Melanocyte of skin (primary cell): ENCODE measurements at places on chromosomes 7 and 10. TPM values are rescaled to one million over a fixed set of nuclear protein-coding genes. Genes with fewer than 3 reads are reported as not detected.

GPR15LG gene
- total RNA-seq, result not detected in 2 replicates

SLC26A3 gene
- not detected in 2 replicates for total RNA-seq

LIPK gene
- not detected in 2 replicates for total RNA-seq

RBP3 gene
- not detected in 2 replicates for total RNA-seq

MYO3A gene
- total RNA-seq, result not detected in 2 replicates

MYO1G gene
- total RNA-seq, result under 0.01 and 0.15 TPM in 2 replicates

TRIM4 gene
- total RNA-seq, result 22.7 and 34.5 TPM in 2 replicates

SLC13A4 gene
- under 0.01 TPM in 1 of 2 replicates, not detected in the other for total RNA-seq

FXYD4 gene
- total RNA-seq, result not detected in 2 replicates

HDAC9 gene
- total RNA-seq, result 7.6 and 9.3 TPM in 2 replicates

PVRIG gene
- not detected in 2 replicates for total RNA-seq

FRA10AC1 gene
- total RNA-seq, result 5.2 and 25.4 TPM in 2 replicates

PRKG1 gene
- total RNA-seq, result 8.0 and 10.8 TPM in 2 replicates

GFRA1 gene
- under 0.01 and 0.69 TPM in 2 replicates for total RNA-seq

TAX1BP1 gene
- 86.4 and 109 TPM in 2 replicates for total RNA-seq

PAX4 gene
- total RNA-seq, result not detected in 2 replicates

METTL27 gene
- 1.1 TPM in 1 of 2 replicates, not detected in the other for total RNA-seq

THSD7A gene
- total RNA-seq, result under 0.01 and 0.46 TPM in 2 replicates

TRIM73 gene
- 1.0 and 2.5 TPM in 2 replicates for total RNA-seq

TRPV5 gene
- not detected in 2 replicates for total RNA-seq

GJD4 gene
- not detected in 2 replicates for total RNA-seq

LIMK1 gene
- total RNA-seq, result 34.9 and 40.3 TPM in 2 replicates

HMX2 gene
- not detected in 2 replicates for total RNA-seq

KCTD7 gene
- 15.5 and 16.7 TPM in 2 replicates for total RNA-seq

LRRN3 gene
- total RNA-seq, result 1.9 and 2.7 TPM in 2 replicates

DENND2A gene
- 11.3 and 13.8 TPM in 2 replicates for total RNA-seq

STEAP1B gene
- 37.1 and 37.9 TPM in 2 replicates for total RNA-seq

PLAU gene
- total RNA-seq, result 0.69 and 1.5 TPM in 2 replicates

FBXL13 gene
- total RNA-seq, result 1.00 and 2.0 TPM in 2 replicates

CPED1 gene
- 0.15 and 0.67 TPM in 2 replicates for total RNA-seq

MMD2 gene
- total RNA-seq, result not detected in 2 replicates

XRCC2 gene
- 2.4 and 2.9 TPM in 2 replicates for total RNA-seq

OR6B1 gene
- total RNA-seq, result not detected in 2 replicates
